ENCODE measurements at places on chromosomes 6 and 20.

DNA sequence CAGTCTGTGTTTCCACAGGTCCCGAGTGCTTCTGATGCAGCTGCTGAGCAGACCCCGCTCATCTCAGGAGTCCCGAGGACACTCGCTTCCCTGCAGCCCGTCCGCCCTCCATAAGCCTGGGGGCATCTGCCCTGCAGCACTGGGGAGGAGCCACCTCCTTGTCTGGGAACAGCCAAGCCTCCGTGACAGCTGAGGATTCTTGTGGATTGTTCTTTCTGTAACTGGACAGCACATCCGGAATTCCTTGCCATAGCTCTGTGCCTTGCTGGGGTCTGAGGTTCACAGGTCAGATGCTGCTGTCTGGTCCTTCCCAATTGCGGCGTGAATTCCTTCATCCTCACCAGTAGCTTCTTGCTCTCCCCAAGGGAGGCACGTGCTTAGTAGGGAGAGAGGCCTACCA is 38.4 kb upstream of the FNDC1 start:
- DNase-seq = no peak

DNA sequence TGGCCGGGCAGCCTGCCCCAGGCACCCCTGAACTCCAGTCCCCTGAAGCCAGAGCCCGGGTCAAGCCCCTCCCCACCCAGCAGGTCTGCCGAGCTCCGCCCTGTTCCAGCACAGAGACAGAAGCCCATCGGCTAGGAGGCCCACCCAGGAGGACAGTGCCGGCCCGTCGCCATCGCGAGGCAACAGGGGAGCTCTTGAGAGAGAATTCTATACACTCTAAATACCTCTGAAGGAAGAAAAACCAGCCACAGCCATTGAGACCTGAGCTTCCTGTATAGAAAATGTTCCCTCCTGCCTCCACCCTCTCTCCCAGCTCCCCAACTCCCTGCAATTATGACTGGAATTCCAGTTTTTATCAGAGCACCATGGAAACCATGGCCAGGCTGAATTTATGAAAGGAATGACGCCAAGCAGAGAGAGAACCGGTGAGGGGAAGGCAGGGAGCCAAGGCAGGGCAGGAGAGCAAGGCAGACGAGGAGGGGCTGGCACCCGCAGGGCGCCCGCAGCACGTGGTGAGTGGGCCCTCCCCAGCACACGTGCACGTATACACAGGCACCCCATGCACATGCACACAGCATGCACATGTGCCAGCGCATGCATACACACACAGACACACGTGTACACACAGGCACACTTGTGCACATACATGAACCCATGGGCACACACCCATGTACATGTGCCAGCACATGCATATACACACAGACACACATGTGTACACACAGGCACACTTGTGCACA is 27.6 kb upstream of the MRGBP start:
- DNase-seq = peak; percentile 48

DNA sequence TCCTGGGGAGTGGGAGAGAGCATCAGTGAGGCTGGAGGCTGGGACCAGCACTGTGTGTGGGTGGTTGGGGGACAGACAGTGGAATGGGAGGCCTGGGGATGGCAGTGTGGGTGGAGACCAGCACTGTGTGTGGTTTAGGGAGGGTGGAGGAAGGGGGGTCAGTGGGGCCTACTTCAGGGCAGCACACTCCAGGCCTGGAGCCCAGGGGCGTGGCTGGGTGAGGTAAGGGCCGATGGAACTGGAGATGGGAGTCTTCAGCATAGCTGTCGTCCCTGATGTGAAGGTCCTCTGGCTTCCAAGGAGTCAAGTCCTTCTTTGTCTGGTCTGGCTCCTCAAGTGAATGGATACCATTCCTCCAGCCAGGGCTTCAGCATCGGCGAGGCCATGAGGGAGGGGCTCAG is 18.6 kb downstream of the KCNK17 start:
- DNase-seq = no peak

GRCh38 chr6:97726378-97726777 is 443.4 kb upstream of the MMS22L start:
- DNase-seq = peak; percentile 1

- no peak for DNase-seq
Measured at GRCh38 chr6:34389034-34389433, 3.4 kb downstream of the NUDT3 start.

GRCh38 chr6:46353528-46353927 is 137.7 kb downstream of the RCAN2 start:
- DNase-seq = no peak

GRCh38 chr6:15016813-15017212 is 229.1 kb upstream of the JARID2 start:
- no peak for DNase-seq

GRCh38 chr20:8020314-8021079 is 936 bp upstream of the TMX4 start:
- DNase-seq = peak; percentile 70

GRCh38 chr6:156779206-156780094 is 2.3 kb downstream of the ARID1B start:
- peak; percentile 54 for DNase-seq

DNA sequence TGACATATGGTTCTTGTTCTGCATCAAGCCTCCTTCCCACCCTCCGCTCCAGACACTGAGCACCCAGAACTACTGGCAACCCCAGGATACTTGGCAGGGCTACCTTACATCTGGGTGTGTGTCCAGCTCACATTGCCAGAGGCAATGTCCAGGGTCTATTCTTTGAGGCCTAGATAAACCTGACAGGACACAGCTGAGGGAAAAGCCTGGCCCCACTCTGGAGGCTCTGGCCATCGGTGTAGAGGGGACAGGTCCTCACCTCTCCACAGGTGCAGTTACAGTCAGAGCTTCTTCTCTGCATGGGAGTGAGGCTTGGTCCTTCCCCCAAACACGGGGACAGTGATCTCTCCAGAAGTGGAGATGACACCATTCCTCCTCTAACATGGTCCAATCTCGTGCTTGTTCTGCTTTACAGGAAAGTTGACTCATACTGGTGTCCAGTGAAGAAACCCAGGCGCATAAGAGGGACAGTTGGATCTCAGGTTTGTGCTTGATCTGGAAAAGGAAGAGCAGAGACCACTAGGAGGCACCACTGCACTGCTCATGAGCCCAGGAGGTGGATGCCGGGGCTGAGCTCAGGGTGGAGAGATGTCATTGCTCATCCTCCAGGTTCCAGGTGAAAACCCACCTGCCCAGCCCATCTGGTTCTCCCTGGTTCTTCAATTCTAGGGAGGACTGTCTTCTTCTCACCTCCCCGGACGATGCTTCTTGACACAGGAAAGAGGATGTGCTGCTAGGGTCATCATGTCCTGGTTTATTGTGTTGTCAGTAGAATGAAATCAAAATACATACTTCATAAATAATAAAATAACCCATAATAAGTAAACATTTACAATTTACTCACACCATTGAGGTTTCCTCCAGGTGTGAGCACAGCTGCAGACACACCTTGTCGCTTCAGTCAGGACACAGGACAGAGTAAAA is 14.7 kb downstream of the HLA-F start:
- peak; percentile 16 for DNase-seq

DNA sequence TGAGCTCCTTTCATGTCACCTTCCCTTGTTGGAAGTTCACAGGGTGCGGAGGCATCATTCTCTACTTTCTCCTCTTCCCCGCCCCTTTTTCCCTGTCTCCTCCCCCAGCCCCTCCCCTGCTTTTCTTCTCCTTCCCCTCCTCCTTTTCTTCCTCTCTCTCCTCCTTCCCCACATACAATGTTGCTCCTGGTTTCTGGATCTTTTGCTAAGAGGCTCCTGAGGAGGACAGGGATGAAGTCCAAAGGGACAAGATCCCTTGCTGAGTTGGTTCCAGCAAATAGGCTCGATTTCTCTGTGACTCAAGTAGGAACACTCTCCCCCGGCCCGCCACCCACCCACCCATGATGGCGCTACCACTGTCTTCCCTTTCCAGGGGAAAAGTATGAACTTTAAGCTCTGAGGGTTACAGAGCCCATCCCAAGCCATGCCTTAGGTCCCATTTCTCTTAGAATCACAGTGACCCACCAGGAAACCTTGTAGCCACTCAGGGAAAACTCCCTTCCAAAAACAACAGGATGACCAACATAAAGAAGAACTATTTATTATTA is 852 bp upstream of the TFEB start:
- DNase-seq = no peak

DNA sequence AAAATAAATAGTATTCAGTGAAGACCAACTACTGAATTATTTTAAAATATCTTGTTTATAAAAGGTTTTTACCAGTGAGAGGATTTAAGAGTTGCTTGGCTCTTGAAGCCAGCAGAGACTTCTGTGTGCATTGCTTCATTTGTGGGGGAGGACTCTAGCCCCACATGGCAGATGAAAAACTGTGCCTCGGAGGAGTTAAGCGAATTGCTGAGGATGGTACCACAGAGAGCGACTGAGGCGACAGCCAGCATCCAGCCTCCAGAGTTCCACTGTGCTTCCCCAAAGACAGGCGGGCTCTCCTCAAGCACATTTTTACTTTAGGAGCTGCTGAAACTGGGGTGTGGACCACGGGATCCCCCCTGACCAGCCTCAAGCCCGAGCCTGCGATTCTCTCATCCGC is 80.7 kb downstream of the THBS2 start:
- no peak for DNase-seq

DNA sequence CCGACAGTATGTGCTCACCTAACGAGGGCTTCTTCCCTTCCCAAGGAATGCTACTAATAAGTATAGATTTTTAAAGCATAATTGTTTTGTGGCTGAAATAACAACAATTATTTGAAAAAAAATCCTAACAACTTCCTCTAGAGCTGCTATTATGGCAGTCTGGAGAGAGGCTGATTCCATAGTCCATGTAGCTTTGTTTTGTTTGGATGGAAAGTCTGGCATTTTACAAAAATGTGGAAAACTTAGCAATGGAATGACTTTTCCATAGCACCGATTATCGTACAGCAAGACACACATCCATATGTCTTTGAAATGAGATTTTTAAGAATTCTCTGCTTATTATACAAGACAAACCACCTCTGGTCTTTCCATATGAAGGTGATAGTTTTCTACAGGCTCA is 252.4 kb upstream of the TAB2 start:
- DNase-seq = no peak

GRCh38 chr6:101399616-101400162 is 6.2 kb downstream of the GRIK2 start:
- no peak for DNase-seq

GRCh38 chr20:10132387-10132786 is 86.2 kb upstream of the SNAP25 start:
- DNase-seq = no peak

DNA sequence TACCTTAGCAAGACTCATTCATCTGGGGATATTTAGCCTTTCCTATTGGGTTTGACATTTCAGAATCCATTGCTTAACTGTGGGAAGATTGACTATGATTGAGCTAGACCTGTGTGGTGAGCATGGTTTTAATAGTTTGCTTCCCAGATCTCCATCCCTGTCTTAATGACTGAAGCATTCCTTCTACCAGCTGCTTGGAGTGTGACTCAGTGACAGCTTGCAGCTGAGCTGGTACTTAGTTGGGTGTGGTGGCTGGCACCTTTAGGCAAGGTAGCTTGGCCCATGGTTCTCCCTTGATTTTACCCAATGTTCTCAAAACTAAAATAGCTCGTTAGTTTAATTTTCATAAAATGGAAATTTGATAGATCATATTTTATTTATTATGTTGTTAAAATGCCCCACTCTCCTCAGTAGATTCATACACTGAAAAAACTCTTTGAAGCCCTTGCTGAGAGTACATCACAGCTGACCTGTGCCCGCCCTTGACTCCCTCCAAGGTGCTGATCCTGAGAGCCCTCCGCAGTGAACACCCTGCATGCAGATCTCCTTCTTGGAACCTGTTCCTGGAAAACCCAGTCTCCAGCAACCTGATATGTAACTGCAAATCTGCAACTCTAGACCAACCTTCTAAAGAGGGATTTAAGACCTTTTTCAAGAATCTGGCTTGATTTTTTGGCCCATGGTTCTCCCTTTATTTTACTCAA is 19.1 kb downstream of the DOK5 start:
- DNase-seq = no peak
